Activated T-cell treated with anti-CD3 and anti-CD28 coated beads for 48 hours (primary cell): ENCODE measurements at places on chromosomes 13 and 19.
A peak's percentile ranks its signal among the peaks of the same experiment; 100 is the strongest.

GRCh38 chr19:33879818-33880575 lies 83.3 kb downstream of the KCTD15 start:
- no peak for DNase-seq

GRCh38 chr13:43377149-43377548 lies 353.8 kb downstream of the DNAJC15 start:
- DNase-seq: no peak

- no peak for DNase-seq
Observed at GRCh38 chr19:14496834-14497227, 904 bp upstream of the GIPC1 start.

DNA sequence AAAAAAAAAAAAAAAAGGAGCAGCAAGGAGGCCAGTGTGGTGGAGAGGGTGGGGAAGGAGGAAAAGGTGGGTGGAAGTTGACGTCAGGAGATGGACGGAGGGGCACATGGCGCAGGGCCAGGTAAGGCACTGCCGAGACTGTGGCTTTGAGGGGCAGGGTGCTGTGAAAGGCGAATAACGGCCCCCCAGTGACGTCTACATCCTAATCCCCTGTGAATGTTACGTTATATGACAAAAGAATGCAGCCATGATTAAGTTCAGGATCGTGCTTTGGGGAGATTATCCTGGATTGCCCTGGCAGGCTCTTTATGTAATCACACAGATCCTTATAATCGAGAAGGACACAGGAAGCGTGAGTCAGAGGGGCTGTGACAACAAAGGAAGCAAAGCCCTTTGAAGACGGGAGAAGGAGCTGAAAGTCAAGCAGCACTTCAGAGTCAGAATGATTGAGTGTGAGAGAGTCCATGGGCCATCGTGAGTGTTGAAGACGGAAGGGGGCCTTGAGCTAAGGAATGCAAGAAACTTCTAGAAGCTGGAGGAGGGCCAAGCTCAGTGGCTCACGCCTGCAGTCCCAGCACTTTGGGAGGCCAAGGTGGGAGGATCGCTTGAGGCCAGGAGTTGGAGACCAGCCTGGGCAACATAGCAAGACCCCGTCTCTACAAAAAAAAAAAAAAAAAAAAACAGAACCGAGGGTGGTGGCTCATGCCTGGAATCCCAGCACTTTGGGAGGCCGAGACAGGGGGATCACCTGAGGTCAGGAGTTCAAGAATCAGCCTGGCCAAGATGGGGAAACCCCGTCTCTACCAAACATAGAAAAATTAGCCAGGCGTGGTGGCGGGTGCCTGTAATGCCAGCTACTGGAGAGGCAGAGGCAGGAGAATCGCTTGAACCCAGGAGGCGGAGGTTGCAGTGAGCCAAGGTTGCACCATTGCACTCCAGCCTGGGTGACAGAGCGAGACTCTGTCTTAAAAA lies 13.8 kb upstream of the CEACAM16 start:
- DNase-seq: no peak

DNA sequence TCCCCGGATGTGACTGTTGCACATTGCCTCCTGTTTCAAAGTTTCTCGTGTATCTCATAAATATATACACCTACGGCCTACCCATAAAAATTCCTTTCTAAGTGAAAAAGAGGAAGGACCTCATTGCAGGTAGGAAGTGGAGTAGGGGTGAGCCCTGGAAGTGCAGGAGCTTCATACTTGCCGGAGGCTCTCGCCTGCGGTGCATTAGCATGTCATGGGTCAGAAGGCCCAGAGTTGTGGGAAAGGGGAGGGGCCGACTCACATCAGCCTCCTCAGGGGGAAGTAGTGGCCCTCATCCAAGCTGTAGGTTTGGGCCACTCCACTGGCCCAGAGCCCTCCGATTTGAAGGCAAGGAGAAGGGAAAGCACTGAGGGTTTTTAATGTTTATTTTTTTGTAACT lies 26.0 kb upstream of the IRS2 start:
- DNase-seq: no peak

DNA sequence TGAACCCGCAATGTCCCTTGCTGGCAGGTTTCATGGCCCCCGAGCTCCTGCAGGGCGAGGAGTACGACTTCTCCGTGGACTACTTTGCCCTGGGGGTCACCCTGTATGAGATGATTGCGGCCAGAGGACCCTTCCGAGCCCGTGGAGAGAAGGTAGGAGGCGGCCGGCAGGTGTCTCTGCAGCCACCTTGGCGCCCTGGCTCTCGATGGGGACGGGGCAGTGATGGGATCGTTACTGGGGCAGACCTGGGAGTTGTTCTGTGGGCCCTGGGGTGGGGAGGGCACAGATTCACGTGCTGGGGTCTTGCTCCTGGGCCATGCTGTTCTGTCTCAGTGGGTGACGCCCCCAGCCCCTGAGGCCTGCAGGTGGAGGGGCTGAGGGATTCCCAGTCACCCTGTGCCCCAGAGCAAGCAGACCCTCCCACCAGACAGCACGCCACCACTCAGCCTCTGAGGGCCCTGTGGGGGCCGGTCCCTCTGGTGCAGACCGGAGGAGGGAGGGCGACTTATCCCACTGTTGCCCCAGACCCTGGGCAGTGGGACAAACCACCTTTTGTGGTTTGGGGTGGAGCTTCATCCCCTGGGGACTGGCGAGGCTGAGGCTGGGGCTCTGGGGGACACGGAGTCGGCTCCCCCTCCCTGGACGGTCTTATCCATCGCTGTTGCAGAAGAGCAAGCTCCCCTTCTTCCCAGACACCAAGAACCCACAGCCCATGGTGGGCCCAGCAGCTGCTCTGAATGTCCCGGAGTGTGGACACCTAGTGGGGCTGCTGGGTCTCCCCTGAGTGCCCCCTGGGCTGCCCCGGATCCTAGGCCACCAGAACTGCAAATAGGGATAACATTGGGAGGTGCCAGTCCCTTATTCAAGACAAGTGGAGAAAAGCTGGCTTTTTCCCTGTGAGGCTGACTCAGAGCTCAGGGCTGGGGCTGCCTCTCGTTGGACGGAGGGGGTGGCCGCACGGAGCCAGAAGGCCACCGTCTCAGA lies 27.5 kb upstream of the TMEM255B start:
- DNase-seq: no peak

GRCh38 chr13:71210861-71211260 lies 656.1 kb downstream of the DACH1 start:
- no peak for DNase-seq

DNA sequence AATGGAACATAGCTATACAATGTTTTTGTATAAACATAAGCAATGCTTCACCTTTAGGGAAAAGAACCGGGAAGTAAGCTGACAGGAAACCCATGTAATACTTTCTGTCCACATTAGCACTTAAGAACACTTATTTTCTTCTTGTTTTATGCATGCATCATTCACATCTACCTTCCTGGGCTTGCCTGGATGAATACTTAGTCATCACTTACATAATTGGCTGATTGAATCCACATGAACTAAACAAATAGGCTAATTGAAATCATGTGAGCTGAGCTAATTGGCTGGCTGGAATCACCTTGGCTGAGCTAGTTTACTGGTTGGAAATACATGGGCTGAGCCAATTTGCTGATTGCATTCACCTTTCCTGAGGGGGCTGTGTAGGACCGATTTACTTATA lies 78.8 kb downstream of the ZNF726 start:
- no peak for DNase-seq

DNA sequence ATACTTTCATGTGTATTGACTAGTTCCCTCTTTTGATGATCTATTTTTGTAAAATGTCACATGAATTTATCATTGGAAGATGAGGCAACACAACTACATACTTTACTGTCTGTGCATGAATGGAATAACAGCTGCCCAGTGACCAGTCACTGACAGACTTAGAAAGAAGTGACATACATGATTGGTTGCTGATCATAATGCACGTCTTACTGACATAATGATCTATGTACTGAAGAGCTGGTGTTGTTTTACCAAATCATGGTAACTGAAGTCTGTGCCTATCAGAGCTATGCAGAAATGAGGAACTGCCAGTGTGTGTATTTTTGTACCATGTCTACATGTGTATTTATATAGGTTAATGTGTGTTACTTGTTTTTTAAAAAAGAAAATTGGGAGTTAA lies 26.5 kb downstream of the GPR18 start:
- no peak for DNase-seq

GRCh38 chr13:98457053-98457452 lies 119.9 kb downstream of the STK24 start:
- no peak for DNase-seq

DNA sequence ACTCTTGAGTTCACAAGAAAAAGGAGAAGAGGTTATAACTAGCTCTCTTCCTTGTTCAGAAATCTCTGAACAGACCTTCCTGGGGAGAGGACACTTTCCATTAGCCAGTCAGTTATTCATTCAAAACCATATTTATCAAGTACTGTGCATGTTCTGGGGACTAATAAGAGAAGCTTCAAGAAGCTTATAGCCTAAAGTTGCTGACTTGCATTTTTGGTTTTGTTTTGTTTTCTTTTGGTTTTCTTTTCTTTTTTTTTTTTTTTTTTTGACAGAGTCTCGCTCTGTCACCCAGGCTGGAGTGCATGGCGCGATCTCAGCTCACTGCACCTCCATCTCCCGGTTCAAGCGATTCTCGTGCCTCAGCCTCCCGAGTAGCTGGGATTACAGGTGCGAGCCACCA lies 471.4 kb downstream of the KLF12 start:
- DNase-seq: no peak

DNA sequence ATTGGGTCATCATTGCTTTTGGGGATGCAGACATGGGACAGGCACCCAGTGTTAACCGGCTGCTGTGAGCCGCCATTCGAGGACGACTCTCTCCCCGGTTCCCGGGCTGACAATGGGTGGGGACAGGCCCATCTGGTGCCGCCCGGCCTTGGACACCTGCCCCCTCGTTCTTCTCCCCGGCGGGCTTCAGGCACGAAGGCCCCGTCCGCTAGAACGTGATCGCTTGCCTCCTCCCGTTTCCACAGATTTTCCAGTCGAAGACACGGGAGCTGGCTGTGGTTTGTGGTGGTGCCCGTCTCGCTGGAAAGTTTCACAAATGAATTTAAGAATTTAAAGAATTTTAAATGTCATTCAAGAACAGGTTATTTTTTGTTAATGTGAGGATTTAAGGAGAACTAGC lies 2.0 kb downstream of the PALM start:
- DNase-seq: no peak

DNA sequence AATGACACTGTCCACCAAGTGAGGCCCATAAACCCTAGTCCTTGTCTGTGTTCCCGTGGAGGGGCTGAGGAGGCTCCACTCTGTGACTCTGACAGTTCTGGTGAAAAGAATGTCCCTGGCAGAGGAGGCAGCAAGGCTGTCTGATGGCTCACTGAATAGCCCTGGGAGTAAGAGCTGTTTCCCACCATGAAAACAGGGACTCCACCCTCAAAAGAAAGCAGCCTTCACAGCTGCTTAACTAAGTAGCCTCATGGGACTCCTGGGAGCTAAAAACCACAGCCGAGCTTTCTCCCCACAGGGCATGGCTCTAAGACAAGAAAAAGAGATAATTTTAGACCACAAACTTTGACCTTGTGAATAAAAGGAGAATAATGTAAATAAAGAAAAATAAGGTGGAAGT lies 135.1 kb upstream of the FRY start:
- DNase-seq: no peak

DNA sequence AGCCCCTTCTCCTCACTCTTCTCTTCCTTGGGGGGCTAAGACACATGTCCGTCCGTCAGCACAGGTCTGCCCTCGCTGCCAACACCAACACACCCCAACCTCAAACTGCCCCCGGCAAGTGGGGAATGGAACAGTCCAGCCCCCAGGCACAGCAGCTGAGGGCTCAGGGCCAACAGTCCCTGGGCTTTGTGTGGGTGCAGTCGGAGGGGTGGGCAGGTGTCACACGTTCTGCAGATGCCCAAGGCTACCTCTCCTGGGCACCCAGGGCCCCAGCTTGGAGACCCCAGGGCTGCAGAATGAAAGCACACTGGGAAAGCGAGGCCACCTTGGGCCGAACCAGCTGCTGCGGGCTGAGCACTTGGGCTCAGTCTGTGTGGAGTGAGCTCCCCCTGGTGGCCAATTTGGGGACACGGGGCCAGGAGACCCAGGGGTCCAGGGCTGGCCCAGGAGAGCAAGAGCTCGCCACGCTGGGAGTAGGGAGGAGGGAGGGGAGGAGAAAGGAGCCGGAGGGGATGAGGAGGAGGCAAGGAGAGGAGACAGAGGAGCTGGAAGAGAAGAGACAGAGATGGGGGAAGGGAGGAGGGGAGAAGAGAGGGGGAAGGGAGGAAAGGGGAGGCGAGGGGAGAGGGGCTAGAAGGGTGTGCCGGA lies 14.0 kb upstream of the ATP8B3 start:
- peak; percentile 63 for DNase-seq

- DNase-seq: no peak
Observed at GRCh38 chr13:47549219-47549752, 451.8 kb downstream of the SUCLA2 start.

GRCh38 chr19:30328096-30328495 lies 44.1 kb upstream of the ZNF536 start:
- no peak for DNase-seq

DNA sequence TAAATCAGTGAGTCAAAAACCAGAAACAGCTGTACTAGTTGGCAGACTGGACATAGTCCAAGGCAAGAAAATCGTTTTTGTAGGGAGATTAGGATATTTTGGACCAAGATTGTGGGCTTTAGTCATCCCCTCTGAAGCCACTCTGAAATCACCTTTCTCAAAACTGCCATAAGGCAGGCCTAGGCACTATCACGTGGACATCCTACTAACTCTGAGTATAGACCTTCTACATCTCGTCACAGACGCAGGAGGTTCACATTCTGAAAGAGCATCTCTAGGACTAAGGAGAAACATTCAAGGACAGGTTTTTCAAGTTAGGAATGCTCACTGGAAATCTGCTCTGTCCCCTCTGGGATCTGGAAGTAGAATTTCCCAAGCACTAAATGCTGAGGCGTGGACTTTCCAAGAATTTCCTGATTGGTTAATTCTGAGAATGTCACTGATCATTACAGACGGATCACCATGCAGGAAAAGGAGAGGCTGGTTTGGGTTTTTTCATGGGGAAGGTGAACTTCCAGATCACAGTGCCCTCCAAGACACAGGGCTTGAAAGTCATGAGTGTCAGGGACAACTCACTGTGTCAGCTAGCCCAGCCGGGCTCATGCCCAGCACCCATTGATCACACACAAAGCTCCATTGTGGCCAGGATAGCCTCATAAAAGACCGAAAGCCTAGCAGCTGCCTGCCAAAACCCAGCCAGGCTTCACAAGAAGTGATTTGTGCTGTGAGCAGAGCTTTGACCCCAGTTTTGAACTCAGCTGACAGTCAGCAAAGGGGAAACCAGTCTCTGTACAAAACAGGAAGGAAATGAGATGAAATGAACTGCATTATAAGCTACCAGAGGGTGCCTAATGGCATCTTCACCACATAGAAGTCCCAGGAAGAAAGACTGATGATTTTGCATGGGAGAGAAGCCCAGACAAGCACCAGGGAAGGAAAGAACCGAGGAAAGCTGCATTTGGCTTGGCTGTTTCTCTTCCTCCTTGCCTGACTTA lies 2.7 kb upstream of the RUBCNL start:
- DNase-seq: no peak

DNA sequence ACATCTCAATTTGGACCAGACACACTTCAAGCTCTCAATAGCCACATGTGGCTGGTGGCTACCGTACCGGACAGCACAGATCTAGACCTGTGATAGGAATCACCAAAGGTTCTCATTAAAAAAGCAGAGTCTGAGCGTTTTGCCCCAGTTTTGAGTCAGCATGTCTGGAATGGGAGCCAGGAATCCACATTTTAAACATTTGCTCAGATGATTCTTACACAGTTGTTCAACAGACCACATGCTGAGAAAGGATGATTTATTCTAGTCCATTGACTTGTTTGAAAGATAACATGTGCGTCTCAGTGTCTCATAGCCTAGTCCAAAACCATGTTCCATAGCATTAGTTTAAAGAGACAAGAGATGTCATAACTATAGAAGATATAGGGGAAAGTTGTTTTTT lies 53.4 kb downstream of the FLT3 start:
- DNase-seq: no peak
